ENCODE measurements at places on chromosomes 1 and 21. TPM values are rescaled to one million over a fixed set of nuclear protein-coding genes. Genes with fewer than 3 reads are reported as not detected.
A peak's percentile ranks its signal among the peaks of the same experiment; 100 is the strongest.

- ATAC-seq, result no peak
Measured at GRCh38 chr21:44526096-44526997, 13.6 kb downstream of the KRTAP10-1 start.

DNA sequence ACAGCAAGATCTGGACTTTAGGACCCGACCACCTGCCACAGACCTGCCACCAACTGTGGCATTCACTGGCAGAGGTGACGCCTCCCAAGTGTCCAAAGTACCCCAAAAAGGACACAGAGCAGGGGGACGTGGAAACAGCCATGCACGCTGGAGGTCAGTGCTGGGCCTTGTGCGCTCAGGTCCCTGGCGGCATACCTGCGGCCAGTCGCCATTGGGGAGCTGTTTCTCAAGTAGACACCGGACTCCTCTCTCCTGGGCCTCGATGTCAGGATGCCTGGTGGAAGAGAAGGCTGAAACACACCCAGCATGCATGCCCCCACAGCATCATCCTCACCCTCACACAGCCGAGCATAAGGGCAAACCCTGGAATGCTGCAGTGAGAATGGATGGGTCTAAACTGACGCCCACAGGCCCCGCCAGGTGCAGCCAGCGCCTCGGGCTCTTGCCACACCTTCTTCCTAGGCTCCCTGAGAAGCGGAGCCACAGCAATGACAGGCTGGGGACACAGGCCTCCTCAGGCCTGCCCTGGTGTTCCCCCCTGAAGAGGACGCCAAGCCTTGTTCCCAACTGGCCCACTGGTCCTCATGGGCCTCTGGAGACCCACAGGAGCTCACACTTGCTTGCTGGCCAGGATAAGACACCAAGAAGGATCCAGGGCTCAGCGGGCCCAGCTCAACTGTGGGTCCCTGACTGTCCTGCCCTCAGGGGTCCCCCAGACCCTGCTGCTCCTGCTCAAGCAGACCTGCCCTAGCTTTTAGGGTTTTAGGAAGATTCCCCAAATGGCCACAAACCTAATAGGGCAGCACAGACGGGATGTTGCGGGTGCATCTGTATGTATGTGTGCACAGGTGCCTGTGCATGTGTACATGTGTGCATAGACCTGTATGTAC lies 7.7 kb upstream of the SPATC1L start:
- ATAC-seq, result no peak

DNA sequence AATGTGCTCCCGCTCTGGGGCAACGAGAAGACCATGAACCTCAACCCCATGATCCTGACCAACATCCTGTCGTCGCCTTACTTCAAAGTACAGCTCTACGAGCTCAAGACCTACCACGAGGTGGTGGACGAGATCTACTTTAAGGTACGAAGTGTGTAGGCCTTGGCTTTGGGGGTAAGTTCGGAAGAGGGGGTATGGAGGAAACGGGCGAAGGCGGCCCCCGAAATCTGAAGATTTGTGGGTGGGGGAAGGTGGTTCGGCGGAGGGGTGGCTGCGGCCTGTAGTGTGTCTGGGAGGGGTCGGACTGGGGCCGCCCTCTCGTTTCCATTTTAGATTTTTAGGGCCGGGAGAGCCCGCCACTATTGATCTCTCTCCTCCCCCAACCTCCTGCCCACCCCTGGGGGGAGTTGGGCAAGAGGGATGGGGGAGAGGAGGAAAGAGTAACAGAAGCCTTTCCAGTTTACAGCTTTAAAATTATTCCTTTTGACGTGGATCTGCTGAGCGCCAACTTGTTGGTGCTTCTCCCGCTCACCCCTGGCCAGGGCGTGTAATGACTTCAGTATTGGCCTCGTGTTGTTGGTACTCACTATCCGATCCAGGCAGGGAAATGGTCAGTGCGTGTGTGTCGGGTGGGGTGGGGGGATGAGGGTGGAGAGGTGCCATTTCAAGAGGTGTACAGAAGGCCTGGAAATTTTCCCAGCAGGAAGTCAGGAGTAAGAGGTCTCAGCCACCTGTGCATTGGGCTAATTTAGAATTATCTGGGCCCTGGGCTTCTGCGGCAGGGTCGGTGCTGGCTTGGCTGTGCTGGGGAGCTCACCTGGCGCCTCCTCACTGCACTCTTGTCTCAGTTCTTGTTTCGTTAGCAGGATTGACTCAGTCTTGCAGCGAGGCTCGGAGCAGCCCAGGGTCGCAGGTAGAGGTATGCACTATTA lies 880 bp downstream of the PRPF38B start:
- ATAC-seq, result peak; percentile 75

DNA sequence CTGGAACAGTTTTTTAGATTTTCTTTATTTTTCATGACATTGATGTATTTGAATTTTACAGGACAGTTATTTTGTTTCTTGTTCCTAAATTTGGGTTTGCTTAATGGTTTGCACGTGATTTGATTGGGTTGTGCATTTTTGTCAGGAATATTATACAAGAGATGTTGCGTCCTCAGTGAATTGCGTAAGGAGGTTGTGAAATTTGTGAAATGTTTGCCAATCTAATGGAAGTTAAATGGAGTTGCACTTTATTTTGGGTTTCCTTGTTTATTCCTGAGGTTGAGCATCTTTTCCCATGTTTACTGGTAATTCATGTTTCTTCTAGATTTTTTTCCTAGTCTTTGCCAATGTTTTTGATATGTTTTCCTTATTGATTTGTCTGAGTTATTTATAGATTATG lies 19.9 kb downstream of the ZNF648 start:
- ATAC-seq, result no peak

- ATAC-seq, result no peak
Measured at GRCh38 chr1:42657201-42657600, 1.0 kb upstream of the PPIH start.

DNA sequence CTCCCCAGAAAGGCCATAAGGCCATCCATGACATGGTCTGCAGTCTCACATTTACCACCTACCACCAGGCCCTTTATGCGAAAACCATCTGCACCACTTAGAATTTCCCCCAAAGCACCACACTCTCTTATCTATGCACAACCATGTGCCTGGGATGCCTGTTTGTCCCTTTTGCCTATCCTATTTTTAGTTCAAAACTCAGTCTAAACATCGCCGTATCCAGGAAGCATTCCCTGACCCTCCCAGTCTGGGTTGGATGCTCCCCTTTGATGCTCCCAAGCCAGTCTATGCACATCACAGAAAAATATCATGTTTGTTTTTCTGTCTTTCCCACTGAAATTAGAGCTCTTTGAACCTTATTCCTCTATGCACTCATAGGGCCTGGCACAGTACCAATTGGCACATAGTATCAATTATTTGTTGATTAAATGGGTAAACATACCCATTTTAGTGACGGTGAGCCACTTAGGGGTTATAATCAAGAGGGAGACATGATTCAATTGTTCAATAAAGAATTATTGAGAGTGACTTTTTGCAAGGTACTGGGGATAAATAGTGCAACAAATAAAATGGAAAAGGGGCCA lies 6.7 kb downstream of the MPL start:
- ATAC-seq, result no peak

GRCh38 chr1:175185903-175186302 lies 6.7 kb downstream of the KIAA0040 start:
- no peak for ATAC-seq

GRCh38 chr1:24966724-24967346 lies 36.8 kb upstream of the RUNX3 start:
- peak; percentile 37 for ATAC-seq

LCA5L gene
- total RNA-seq, result 0.80 TPM

TMEM201 gene
- total RNA-seq, result 7.7 TPM

PLA2G5 gene
- 0.52 TPM for total RNA-seq

CCT8 gene
- total RNA-seq, result 105 TPM

BRDT gene
- not detected for total RNA-seq

BOLA1 gene
- total RNA-seq, result 12.0 TPM

FAM110D gene
- 0.68 TPM for total RNA-seq

All from esophagus mucosa (tissue), 1 donor.